Tongue (tissue), 3 donors: ENCODE measurements at places on chromosomes 2 and 18. TPM values are rescaled to one million over a fixed set of nuclear protein-coding genes. Genes with fewer than 3 reads are reported as not detected.
A peak's percentile ranks its signal among the peaks of the same experiment; 100 is the strongest.

- DNase-seq = no peak
Measured at GRCh38 chr2:204669382-204669781, 124.1 kb downstream of the PARD3B start.

- no peak for DNase-seq
Measured at GRCh38 chr2:98825858-98826257, 94.9 kb upstream of the MGAT4A start.

DNA sequence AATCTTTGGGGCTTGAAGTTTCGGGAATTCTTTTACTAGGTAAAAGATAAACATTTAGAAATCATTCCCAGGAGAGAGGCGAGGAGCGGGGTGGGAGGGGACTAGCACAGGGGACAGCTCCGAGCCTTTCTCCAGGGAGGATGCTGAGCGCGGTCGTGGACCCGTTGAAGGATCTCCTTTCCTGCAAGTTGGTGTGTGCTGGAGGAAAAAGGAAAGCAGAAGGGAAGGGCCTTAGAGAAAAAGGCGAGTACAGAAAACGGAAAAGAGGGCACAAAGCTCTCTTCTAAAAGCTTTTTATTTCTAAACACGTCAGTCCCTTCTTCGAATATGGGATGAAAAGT lies 640 bp downstream of the SLC39A6 start:
- DNase-seq = peak; percentile 37

The SCYGR4 gene
- not detected for total RNA-seq

The CYS1 gene
- 5.4 TPM for total RNA-seq
